ENCODE measurements at places on chromosomes 12 and 14.

DNA sequence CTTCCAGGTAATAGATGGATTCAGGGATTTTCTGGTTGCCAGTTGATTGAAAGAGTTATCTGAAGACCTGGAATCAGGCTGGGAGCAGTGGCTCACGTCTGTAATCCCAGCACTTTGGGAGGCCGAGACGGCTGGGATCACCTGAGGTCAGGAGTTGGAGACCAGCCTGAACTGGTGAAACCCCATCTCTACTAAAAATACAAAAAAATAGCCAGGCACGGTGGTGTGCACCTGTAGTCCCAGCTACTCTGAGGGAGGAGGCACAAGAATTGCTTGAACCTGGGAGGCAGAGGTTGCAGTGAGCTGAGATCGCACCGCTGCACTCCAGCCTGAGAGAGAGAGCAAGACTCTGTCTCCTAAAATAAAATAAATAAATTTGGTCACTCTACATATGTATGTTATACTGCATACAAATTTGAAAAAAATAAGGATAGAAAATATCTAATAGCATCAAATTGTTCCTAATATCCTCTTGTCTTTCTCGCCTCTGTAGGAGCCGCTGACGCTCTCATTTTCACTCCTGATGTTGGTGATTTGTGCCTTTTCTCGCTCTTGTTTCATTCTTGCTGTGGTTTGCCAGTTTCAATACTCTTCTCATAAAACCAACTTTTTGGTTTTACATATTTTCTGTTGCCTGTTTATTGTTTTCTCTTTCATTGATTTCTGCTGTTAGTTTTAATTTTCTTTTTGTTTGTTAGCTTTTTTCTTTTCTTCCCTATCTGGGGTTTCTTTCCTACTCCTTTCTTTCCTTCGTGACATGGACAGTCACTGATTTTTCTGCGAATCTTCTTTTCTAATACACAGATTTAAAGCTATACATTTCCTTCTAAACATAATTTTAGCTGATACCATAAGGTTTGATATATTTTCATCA is 23.8 kb upstream of the PLD4 start:
- DNase-seq, result no peak

DNA sequence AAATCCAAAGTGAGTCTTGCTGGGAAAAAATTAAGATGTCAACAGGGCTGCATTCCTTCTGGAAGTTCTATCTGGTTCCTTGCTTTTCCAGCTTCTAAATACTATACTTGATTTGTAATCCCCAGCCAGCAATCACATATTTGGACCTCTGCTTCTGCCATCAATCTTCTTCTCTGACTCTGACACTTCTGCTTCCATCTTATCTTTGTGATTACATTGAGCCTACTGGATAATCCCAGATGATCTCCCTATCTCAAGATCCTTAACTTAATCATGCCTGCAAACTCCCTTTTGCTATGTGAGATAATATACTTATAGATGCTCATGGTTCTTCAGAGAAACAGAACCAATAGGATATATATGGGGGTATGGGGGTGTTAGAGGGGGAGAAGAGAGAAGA is 49.9 kb upstream of the ZDHHC17 start:
- no peak for DNase-seq

GRCh38 chr12:125202421-125202820 is 137.2 kb downstream of the AACS start:
- DNase-seq, result no peak

DNA sequence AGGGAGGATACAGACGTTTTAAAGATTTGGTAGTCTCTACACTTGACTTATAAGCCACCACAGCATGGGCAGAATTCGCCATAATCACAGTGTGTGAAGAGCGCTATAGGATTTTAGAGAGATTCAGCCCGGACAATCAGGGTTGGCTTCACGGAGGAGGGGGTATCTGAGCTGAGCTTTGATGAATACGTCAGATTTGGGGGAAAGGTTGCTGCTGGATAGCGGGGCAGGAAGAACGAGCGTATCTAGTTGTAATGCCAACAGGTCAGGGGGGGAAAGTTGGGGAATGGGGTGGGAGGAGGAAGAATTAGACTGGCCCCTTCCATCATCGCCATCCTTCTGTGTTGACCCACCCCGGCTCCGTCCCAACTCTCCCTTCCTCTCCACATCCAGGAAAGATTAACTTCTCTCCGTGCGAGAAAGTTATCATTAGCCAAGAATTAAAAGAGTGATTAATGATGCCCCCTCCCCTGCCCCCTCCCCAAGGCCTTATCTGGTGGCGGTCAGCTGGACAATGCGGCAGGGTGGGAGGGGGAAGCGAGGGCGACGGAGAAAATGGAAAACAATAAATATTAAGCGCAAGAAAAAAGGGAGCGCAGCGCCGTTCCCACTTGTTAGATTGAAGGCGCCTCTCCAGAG is 13.5 kb upstream of the GPATCH2L start:
- DNase-seq, result no peak

GRCh38 chr14:96256407-96256806 is 397 bp downstream of the BDKRB1 start:
- DNase-seq, result no peak

- no peak for DNase-seq
These were observed 11.8 kb upstream of the ENDOU start for GRCh38 chr12:47736877-47737676.

- DNase-seq, result no peak
These were observed 435.7 kb downstream of the GXYLT1 start for GRCh38 chr12:41709012-41709411.

GRCh38 chr12:52759695-52760094 is 17.4 kb downstream of the KRT76 start:
- DNase-seq, result no peak

GRCh38 chr12:15883536-15883935 is 1.3 kb downstream of the STRAP start:
- no peak for DNase-seq

All from NCI-H187 treated with DMSO at 0.1 percent for 48 hours (cell line).